Stimulated activated CD8-positive, alpha-beta memory T cell treated with anti-CD3 and anti-CD28 coated beads, Interleukin-4, amount 100 ng/mL, for 1 hour (primary cell): ENCODE measurements at places on chromosomes 4 and X.

DNA sequence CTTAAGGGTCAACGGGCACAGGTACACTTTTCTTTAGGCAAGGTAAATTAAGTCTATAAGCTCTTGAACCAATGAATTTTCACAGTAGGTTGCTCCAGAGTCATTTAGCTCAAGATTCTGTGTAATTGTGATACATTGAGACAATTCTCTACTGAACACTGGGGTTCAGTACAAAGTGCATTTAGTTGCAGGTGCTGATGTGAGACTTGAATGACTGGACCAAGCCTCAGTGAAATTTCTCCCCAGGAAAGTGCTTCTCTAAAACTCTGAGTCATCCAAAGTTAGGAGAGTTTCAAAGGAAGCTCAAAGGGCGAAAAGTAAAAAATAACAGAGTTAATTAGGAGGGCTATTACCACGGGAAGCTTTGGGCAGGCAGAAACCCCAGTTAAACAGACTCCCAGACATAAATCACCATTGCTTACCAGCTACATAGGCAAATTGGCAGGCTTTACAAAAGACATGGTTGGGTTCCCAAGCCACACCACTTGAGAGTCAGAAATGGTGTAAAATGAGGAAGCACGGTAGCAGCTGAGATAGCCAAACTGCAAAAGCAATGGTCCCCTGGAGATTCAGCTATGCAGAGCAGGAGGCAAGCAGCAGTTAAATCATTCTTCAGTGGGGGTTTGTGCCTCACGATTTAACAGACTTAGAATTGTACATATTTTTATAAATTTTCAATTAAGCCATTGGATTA lies 202.6 kb downstream of the PCDH19 start:
- DNase-seq = no peak

DNA sequence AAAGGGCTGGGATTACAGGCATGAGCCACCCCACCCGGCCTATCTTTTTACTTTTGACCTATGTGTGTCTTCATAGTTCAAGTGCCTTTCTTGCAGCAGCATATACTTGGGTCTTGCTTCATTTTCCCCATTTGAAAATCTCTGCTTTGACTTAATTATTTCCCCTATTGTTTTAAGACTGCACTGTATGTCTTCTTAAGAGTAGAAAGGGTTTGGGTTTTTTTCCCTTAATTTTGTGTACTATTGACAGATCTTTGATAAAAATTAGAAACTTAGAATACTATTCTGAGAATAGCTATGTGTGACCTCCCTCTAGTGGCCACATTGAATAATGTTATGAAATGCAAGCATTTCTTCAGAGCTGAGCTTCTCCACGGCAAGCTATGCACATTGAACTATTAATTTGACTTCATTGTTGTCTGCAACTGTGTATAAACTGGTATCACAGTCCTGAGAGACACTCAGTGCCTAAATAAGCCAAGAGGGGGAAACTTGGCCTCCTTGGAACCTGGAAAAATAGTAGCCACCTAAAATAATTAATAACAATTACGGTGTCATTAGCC lies 8.7 kb upstream of the SLC25A4 start:
- DNase-seq = no peak

DNA sequence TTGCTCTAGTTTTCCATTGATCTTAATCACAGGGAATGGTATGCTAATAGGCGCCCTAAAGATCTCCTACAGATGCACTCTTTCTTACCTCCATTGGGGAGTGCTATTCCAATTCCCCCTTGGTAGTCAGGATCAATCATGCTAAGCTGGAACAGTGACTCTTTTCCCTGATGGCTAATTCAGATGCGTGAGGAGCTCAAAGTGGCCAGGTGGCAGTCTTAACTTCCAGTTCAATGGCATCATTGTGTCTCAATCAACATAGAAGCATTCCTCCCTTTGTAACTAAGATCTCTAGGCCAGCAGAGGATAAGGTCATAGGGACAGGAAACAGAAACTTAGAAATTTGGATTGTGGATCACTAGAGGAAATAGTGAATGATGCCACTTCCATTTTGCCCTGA lies 216.8 kb downstream of the GRID2 start:
- DNase-seq = no peak

DNA sequence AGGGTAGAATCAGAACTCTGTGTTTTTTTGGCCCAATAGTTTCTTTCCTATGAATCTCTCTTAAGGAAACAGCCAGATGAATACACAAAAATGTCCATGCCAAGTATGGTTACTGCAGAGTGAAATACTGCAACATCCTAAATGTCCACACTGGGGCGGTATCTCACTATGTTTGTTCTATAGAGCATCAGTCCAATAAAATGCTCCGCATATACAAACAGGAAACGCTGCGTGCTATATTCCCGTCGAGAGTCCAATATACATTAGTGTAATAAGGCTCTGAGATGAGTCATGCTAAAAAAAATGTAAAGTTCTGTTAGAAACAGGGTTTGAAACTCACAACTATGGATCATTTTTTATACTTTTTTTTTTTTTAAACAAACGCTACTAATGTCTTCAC lies 72.9 kb upstream of the ENOX2 start:
- DNase-seq = no peak

DNA sequence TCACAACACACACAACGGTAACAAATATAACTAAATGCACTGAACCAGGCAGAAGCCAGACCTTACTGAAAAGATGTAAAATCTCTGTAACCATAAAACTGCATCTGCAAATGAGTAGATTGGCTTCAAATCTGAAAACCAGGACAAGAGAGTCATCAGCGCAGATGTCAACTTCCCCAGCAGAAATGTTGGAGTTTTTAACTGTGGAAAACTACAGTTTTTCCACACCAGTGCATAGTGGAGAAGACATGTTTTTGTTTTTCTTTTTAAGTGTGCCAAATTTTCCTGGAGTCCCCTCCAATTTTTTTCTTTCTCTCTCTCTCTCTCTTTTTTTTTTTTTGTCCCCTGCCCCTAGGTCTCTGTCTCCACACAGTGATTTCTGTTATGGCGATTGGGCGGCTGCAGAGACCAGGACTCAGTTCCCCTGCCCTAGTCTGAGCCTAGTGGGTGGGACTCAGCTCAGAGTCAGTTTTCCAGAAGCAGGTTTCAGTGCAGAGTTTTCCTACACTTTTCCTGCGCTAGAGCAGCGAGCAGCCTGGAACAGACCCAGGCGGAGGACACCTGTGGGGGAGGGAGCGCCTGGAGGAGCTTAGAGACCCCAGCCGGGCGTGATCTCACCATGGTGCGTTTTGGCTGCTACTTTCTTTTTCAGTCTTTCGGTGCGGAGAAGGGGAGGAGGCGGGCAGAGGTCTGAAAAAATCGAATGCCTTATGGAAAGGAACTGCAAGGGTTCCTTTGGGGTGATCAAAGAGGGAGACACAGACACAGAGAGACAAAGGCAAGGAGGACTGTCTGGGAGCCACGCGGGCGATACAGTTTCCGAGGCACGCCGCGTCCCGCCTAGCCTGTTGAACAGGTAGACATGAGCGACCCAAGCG lies at the start of gene GUCY1A1:
GUCY1A1 (plus strand) TSS at position 505 of the 878 bp plus-strand sequence. CDS start 30,020 bp downstream, outside the sequence.
- no peak for DNase-seq
